ENCODE measurements at places on chromosomes 3 and 15. TPM values are rescaled to one million over a fixed set of nuclear protein-coding genes. Genes with fewer than 3 reads are reported as not detected.

The ADCY5 gene
- total RNA-seq: 18.8 TPM

The NME9 gene
- total RNA-seq: 1.3 TPM

DNA sequence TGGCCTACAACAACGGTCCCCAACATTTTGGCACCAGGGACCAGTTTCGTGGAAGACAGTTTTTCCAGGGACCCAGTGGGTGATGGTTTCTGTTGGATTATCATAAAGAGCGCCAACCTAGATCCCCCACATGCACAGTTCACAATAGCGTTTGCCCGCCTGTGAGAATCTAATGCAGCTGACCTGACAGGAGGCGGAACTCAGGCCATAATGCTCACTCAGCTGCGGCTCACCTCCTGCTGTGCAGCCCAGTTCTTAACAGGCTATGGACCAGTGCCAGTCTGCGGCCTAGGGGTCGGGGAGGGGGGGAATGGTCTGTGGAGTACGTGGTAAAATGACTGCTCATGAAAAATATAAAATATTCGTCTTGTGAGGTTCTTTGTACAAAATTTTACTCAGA is 518.5 kb upstream of the CADM2 start:
- DNase-seq: no peak

GRCh38 chr3:27671101-27671500 is 51.0 kb downstream of the EOMES start:
- no peak for DNase-seq

DNA sequence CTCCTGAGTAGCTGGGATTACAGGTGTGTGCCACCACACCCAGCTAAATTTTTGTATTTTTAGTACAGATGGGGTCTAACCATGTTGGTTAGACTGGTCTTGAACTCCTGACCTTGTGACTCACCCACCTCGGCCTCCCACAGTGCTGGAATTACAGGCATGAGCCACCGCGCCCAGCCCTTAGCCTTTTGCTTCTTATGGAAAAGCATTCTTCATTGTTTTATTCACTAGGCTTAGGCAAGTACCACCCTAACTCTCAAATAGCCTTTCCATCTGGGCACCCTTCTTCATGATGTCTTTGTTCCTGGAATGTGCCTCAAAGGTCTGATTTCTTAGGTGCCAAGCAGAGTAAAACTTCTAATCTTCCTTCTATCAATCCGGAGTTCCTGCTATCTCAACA is 641.8 kb downstream of the FHIT start:
- no peak for DNase-seq

- DNase-seq: no peak
Observed at GRCh38 chr3:10443272-10444109, 61.9 kb downstream of the ATP2B2 start.
